ENCODE measurements at places on chromosomes 7 and 10.

DNA sequence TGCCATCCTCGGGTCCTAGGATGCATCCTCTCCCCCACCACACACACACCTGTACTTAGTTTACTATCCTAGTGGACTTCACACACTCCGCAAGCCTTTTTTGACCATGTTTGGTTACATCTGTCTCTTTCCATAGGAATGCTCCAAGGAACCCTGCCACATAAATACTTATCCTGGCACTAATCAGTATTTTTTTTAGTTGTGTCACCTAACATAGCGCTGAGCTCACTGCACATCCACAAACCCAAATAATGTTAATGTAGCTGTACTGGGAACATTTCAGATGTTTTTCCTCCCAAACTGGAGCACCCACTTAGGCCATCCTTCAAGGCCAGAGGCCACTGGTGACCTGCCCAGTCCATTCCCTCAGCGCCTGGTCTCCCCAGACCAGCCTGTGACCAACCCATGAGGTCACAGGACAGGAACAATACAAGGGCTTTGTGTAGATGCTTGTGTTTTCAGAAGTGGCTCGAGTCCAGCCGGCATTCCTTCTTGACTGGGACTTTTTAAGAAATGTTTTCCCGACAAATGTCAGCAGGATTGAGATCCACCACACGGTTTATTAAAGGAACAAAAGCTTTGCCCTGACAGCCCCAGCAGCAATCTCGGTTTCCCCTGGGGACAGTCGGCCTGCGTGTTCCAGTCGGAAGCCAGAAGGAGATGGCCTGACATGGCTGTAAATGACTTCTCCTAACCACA lies 181.4 kb downstream of the JCAD start:
- no peak for DNase-seq

DNA sequence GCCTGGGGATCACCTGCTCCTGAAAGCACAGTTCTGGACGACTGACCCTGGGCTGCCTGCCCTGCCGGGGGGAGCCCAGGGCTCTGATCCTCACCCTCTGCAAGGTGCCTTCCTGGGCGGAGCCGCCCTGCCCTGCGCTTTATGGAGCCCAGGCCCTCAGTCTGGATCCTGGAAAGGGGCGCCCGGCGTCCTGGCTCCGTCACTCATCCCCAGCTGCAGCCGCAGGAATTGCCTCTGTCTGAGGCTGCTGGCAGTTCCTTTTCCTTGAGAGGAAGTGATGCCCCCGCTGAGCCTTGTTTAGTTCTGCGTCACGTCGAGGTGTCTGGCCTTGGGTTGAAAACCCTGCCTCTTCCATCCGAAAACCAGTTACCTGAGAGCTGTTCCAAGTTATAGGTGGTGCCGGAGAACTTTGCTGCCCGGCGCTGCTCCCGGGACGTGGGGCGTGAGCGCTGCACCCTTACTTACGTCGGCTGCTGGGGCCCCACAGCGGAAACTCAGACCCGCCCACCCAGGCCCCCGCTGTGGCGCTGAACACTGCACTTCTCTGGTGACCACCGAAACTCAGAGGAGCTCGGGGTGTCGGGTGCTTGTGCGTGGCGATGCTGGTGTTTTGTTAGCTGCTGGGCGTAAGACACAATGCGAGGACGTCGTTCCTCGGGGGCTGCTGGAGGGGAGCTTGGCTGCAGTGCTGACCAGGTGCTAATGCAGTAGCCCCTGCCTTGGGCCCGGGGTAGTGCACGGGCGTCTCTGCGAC lies 5.4 kb downstream of the MAFK start:
- DNase-seq: no peak

- DNase-seq: no peak
These were observed 528.0 kb downstream of the NRG3 start for GRCh38 chr10:82402906-82403401.

DNA sequence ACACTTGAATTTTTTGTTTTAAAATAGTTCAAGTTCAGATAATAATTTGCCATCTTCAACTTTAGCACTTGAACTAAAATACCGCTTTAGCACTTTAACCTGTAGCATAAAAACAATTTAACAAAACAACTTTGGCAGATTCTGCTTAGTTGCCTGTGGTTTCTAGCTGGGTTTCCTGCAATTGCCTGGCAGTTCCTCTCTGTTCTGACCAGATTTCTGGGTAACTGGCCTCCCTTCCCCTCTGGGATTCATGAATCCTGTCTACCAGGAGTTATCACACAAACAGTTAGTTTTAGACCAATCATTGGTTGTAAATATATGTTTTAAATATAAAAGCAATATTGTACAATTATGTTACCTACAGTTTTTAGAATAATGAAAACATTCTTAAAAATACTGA lies 89.8 kb upstream of the HDAC9 start:
- no peak for DNase-seq

DNA sequence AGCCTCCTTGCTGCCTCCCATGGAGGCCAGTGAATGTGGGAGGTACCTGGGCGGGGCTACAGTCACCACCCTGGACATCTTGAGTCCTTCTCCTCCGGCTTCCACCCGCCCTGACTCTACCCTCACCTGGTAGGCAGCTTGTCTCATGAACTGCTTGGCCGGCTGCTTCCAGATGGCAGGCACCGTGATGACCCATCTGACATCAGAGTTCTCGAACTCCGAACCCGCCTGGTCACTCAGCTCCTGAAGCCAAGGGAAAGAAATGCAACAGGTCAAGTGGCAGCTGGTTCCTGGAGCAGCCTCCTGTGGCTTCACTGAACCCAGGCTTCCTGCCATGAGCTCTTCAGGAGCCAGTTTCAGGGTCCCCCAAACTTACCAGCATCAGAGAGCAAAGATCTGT lies 50.1 kb downstream of the HSPA12A start:
- DNase-seq: no peak

DNA sequence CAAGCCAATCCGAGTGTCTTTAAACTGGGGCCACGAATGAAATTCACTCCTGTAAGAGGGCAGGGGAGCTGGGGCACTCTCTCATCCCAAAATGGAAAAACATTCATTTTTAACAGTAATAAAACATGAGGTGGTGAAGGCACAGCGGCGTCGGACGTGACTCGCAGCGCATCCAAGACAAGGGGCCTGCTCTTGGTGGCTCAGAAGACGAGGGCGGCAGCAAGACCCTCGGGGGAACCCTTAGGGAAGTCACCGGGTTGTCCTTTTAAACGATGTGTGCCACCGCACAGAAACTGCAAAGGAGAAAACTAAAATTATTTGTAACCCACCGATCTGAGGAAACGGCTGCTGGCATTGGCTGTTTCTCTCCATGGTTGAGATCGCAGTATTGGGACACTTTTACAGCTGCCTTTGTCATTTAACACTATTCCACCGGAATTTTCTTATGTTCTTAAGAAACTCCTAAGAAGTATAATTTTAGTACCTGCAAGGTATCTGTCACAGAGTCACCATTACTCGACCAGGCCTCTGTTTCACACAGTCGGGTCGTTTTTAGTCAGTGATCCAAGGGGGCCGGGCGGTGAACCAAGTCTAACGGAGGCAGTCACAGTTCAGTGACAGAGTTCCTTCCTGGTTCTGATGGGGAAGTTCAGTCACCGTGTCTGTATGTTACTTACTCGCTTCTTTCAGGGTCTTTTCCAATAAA lies 159.3 kb downstream of the PTPRN2 start:
- no peak for DNase-seq

- DNase-seq: no peak
These were observed 31.7 kb upstream of the OPALIN start for GRCh38 chr10:96390460-96390864.

- no peak for DNase-seq
These were observed 76.4 kb upstream of the IKZF1 start for GRCh38 chr7:50228148-50228547.

DNA sequence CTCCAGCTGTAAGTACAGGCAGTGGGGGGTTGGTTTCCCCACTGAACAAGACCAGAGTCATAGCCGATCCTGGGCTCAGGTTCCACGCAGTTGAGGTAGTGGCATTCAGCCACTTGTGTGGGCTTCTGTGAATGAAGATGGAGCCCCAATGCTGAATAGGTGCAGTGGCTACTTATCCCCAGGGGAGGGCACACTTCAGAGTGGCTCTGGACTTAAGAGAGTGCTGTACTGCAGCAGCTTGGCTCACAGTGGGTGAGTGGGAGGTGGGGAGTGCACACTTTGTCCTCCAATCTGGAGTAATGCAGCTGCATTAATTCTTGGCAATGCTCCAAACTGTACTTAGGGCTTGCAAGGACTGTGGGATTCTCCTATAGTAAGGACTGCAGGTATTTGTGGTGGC lies 81.9 kb downstream of the BUB3 start:
- DNase-seq: no peak

GRCh38 chr7:1176891-1177373 lies 16.9 kb upstream of the ZFAND2A start:
- peak; percentile 84 for DNase-seq

DNA sequence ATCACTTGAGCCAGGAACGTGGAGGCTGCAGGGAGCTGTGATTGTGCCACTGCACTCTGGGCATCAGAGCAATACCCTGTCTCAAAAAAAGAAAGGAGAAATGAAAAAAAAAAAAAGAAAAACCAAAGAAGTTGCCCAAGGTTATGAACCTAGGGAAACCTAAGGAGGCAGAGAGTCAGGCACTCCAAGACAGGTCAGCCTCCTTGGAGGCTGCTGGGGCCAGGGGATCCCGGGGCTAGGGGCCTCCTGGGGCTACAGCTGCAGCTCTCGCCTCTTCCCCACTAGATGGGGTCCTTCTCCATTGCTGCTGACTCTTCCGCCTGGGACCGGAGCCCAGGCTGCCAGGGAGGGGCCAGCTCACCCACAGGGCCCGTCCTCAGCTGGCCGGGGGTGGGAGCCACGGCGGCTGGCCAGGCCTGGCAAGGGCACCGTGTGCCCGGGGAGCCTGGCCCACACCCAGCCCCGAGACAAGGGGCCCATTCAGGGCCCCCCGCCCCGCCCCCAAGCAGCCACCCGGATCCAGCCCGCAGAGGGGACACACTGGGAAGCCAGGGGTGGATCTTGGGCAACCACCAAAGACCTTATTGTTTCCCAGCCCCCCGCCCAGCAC lies 1.7 kb upstream of the SPACDR start:
- DNase-seq: no peak

GRCh38 chr10:96639899-96640298 lies 53.1 kb upstream of the TM9SF3 start:
- DNase-seq: no peak

DNA sequence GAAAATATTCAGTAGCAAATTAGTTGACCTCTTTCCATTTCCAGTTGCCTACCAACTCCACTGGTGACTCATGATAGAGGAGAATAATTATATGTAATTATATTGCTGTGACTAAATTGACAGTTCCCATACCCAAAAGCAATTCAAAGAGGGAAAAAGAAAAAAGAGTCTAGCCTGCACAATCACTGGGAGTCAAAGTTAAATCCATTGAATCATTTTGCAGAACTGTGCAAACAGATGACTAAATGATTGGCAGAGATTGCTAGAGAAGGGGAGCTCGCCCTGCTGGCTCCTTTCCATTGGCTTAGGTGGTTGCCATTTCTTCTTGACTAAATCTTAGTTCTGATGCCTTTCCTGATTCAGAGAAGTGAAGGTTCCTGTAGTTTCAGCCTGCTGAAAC lies 1228.6 kb upstream of the SORCS1 start:
- no peak for DNase-seq

GRCh38 chr7:41297166-41297565 lies 405.7 kb downstream of the INHBA start:
- no peak for DNase-seq

DNA sequence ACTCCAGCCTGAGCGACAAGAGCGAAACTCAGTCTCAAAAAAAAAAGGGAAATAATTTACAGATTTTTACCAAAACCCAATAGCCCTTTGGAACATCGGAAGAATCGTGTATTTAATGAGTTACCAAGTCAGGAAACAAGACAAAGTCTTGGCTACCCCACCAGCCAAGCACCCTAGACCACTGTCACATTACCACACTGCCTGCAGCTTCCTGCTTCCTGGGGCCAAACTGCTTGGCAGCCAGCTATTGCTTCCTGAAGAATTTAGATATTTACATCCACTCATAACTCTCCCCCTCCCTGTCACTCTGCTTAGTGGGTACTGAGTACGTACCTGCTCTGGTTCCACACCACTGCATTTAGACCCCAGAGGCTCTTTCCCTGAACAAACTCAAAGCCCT lies 14.1 kb upstream of the TNPO3 start:
- no peak for DNase-seq

GRCh38 chr10:74293686-74294371 lies 142.8 kb downstream of the ADK start:
- no peak for DNase-seq

DNA sequence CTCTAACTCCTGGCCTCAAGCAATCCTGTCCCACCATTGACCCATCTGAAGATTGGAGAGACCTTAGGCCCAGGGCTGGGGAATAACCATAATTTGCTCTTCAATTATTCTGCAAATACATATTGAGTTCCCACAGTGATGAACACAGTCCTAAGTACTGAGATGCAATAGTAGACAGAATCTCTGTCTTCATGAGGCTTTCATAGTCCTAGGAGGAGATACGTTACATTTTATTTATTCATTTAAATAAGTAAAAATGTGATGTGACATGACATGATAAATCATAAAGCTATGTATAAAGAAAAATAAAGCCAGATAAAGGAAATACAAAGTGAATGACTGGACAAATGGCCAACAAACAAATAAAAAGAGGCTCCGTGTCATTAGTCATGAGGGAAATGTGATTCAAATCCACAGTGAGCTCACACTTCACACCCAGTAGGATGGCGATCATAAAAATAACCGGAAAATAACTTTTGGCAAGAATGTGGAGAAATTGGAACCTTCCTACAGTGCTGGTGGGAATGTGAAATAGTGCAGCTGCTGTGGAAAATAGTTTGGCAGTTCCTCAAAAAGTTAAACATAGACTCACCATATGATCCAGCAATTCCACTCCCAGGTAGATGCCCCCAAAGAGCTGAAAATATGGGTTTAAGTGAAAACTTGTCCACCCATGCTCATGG lies 52.1 kb upstream of the JCAD start:
- no peak for DNase-seq

- DNase-seq: no peak
These were observed 117.2 kb upstream of the SEMA3C start for GRCh38 chr7:81036057-81036456.

DNA sequence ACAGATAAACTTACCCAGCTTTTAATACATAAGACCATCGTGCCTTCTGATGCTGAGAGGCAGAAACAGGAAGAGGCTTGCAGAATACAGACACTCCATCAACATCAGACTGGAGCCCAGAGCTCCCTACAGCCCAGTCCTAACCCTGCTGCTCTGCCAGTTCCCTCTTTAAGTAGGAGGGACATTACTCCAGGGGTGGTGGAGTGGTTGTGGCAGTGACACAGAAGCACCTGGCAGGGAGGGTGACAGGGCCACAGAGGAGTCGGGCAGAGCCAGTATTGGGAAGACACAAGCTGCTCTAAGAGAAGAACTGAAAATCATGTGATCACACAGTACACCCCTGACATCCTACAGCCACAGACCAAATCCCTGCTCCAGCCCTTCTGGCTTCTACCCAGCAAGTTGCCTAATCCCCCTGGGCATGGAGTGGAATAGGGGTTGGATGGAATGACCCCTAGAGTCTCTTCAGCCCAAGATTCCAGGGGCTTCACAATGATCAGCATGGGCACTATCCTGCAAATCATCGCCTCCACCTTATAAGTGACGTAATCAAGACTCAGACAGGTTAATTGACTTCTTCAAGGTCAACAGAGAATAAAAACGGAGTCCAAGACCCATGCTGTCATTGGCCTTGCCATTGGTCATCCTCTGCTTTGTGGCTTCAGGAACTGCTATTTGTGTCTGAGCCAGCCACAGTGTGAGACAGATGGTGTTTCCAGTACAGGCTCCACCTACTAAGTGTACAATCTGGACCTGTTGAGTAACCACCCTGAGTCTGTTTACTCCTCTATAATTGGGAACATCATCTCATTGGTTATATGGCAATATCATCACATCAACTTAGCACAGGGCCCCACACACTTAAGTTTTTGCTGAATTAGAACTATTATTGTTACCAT lies 61.1 kb upstream of the ZMIZ1 start:
- DNase-seq: no peak
